EL (cell line): ENCODE measurements at places on chromosomes 2 and 18.

- no peak for DNase-seq
Measured at GRCh38 chr2:132740081-132740720, 70.2 kb upstream of the LYPD1 start.

DNA sequence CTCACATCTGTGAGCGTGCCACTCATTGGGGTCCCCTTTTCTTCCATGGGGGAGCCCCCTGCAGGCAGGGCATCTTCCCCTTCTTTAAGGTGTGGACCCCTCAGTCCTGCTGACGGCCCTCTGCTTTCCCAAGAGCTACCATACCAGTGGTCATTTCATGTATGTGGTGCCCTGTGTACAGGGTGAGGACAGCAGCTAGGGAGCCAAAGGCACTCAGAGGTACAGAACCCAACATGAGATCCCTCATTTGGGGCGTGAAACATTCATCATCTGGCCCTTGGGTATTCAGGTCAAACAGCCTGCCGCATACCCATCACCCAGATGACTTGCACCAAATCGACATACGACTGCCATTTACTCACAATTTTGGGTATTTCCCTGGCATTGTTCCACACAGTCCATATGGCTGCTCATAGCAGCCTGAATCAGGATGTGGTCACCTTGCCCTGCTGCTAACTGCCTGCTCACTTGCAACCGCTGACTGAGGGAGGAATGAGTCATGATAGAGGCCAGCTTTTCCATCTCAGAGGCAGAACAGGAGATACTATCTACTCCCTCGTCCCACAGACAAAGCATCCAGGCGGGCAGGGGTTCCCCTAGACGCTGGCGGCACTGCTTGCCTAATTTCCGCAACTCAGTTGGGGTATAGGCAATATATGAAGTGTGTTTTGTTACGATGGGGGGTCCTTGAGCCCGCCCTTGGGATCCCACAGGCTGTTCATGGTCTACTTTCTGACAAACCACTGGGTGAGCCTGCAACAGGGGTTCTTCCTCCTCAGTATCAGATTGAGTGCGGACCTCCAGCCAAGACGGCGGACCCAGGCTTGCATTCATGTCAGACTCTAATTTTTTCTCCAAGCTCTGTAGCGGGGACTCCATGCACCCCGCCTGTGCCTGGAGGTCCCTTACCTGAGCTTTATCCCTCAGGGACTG, 228.6 kb downstream of the SATB2 start:
- peak; percentile 98 for DNase-seq

DNA sequence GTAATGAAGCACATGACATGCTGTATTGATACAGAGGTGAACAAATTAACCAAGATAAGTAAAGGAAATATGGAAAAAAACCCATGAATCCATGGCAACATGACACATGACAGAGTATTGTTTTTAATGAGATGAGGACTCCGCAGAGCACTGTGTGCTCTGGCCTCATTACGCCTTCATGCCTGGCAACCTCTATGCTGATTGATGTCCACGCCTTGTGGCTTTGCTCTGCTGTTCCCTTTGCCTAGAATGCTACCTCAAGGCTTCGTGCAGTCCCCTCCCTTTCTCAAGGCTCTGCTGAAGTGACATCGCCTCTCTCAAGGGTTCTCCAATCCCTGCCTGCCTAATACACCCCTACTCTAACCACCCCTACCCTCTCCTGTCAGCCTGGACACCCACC, 8.4 kb downstream of the SIGLEC15 start:
- no peak for DNase-seq

- peak; percentile 75 for DNase-seq
Measured at GRCh38 chr2:239225871-239226561, 174.8 kb downstream of the HDAC4 start.

GRCh38 chr2:12046641-12047040, 300.2 kb downstream of the LPIN1 start:
- peak; percentile 92 for DNase-seq

DNA sequence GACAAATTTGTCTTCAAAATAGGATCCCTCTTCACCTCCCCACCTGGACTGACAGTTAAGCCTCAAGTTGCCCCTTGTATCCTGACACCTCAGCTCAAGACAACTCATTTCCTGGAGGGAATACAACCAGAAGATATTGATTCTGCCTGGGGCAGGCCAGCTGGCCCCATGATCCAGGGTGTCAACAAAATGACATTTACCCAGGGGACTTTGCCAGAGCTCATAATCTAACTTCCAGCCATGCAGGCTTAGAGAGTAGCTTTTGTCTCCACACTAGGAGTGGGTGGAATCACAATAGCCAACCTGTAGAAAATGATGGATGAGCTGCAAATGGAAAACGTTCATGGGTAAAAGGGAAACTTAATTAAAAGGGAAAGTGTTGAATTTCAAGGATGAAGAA, 220.1 kb upstream of the DPP10 start:
- DNase-seq = no peak

- no peak for DNase-seq
Measured at GRCh38 chr2:233153146-233153798, 93.1 kb downstream of the INPP5D start.

DNA sequence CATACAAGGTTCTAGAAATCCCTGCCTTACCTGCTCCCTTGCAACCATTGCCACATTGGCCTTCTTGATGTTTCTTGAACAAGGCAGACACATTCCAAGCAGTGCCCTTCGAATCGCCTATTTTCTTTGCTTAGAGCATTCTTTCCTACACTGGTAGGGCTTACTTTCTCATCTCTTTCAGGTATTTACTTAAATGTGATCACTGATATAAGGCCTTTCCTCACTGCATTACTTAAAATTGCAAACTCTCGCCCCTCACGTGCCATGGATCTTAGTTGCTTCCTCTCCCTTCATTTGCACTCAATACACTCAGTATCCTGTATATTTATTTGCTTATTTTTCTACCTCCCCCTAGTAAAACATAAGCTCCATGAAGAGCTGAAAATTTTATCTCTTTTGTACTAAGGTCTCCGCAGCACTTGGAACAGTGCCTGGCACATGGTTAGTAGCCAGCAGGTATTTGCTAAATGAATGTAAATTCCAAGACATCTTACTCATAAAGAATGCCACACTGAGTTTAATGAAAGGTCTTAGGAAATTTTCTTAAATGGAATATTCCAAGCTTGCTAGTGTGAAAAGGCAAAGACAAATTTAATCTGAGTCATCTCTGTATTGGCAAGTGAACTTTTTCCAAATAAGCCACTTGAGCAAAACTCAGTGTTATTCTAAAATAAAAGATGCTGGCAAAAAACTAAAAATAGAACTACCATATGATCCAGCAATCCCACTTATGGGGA, 42.4 kb upstream of the FIGN start:
- DNase-seq = peak; percentile 86

DNA sequence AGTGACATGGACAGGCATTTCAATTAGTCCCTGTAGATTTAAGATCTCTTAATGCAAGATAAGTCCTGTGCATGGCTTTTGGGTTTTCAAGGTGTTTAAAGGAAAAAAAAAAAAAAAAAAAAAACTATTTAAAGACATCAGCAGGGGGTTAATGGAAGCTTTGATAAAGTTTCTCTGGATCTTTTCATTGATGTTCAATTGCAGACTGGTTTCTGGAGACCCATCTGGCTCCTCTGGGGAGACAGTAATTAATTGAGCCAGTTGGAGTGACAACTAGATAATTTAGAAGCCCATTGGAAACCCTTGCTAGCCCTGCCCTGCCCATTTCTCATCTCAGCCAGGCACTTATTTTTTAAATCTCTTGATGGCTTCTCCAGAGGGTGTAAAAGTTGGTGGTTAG, 98.7 kb downstream of the EPHA4 start:
- no peak for DNase-seq

- DNase-seq = peak; percentile 70
Measured at GRCh38 chr2:27855476-27855875, 34.7 kb downstream of the RBKS start.

GRCh38 chr18:40944576-40944975, 1010.5 kb upstream of the PIK3C3 start:
- no peak for DNase-seq

GRCh38 chr2:128746356-128746755, 427.7 kb upstream of the HS6ST1 start:
- DNase-seq = peak; percentile 15

DNA sequence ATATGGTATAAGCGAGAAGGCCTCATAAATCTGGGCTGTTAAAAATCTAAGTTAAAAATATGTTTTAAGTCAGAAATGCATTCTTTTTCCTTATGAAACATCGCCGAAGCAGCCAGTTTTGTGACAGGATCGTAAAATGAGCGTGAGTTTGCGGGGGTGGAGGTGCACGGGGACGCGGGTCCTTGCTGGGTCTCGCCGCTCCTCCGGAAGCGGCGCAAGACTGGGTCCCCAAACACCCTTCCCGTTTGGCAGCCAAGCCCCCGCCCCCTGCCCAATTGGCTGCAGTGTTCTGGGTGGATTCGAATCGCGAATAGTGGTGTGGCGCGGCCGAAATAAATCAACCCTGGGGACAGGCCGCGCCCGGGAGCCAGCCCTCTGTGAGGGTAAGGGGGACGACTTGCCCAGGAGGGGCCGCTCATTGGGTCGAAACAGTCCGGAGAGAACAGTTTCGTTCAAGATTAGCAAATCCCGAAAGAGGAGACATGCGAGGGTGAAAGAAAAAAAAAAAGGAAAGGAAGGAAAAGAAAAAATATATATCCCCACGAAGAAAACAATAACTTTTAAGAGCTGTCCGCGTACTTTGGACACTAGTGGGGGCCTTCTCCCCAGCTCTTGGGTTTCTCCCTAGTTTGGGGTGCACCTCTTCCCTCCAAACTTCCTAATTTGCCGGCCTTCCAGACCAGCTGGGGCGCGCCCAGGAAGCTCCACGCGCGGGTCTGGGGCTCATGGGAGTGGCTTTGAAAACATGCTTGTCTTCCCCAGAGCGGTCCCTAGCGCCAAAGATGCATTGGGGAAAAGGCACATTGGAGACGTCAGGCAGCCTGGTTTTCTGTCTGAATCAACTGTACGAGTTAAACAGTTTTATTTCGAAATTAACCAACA, 3.1 kb upstream of the GATA6 start:
- peak; percentile 19 for DNase-seq

- DNase-seq = no peak
Measured at GRCh38 chr2:50872543-50872942, 159.4 kb downstream of the NRXN1 start.

GRCh38 chr2:160453111-160453820, 40.3 kb downstream of the RBMS1 start:
- no peak for DNase-seq

DNA sequence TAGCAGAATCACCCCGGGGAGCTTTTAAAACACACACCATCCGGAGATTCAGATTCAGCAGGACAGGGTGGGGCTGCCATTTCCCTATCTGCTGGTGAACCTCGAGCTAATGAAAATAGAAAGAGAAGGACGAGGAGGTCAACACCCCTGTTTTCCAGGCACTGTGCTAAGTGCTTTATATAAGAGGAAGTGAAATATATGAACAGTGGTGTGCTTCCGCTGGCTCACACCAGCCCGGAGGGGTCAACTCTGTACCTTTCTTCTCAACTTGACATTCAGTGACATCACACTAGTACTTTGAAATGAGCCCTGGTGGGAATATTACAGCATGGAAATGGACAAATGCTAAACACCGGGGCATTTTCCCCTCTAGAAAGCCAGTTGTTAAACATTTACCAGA, 108.3 kb upstream of the LTBP1 start:
- DNase-seq = no peak

DNA sequence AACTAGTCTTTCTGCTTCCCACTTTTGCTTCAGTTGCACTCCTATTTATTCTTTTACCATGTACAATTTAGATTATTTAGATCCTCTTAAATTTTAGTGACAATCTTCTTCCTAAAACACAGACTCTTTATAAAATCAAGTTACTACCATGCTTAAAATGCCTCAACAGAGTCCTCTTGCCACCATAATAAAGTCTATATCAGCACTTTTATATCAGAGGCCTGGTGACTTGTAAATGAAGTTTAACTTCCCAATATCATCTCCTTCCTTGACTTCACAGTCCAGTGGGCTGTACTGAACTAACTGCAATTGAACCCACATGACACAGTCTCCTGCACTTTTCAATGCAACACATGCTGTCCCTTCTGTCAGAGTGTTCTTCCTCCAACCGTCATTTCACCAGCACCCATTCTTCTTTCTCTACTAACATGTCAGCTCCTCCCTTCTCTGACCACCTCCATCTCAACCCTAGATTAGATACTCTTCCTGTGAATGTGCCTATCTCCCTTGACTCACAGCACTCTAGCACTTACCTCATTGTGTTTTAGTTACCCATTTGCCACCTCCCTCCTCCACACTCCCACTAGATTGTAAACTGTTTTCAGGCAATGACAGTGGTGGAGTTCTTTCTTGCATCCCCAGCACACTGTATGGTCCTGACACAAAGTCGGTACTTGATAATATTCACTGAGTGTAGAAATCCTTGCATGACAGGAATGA, 414.9 kb downstream of the SATB2 start:
- no peak for DNase-seq

GRCh38 chr2:73033142-73033765, 38.3 kb downstream of the SFXN5 start:
- peak; percentile 18 for DNase-seq

GRCh38 chr2:125564471-125564870, 1091.5 kb upstream of the GYPC start:
- no peak for DNase-seq

GRCh38 chr18:77063260-77063659, 69.3 kb downstream of the MBP start:
- DNase-seq = peak; percentile 31

- DNase-seq = no peak
Measured at GRCh38 chr18:50737127-50737526, 82.7 kb downstream of the MRO start.

GRCh38 chr2:36659218-36659617, 37.3 kb upstream of the VIT start:
- DNase-seq = no peak

GRCh38 chr2:36338827-36339145, 16.8 kb upstream of the CRIM1 start:
- peak; percentile 90 for DNase-seq

- no peak for DNase-seq
Measured at GRCh38 chr18:58761241-58761969, 90.1 kb downstream of the MALT1 start.

DNA sequence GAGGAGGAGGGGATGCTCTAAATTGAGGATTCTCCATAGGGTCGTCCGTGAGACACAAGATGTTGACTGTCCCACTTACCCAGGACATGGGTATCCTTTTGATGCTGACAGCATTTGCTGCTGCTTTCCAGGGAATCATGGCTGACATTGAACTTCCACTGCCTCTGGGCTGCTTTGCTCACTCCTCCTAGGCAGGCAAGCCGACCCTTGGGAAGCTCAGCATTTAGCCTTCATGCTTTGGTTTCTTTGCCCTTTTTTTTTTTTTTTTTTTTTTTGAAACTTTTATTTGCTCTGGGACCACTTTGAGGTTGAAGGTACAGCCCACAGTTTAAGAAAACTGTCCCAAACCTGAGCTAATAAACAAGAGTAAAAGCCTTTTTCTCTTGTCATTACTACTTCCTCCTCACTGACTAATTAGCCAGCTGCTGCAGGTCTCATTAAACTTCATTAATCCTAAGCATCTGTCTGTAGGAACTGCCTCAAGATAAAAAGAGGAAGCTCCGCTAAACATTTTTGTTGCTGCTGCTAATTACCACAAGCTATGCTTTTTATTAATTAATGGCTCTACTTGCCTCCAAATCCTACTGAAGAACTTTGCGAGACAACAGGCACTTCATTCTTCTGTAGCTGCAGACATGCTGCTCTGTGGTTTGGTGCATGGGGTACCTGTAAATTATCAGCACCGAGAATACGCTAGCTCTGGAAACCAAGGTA, 125.4 kb downstream of the SPTBN1 start:
- no peak for DNase-seq

- DNase-seq = no peak
Measured at GRCh38 chr2:110980339-110981062, 140.2 kb upstream of the BCL2L11 start.

GRCh38 chr18:64332835-64333234, 183.9 kb upstream of the LINC00305 start:
- DNase-seq = no peak
